Stimulated activated CD4-positive, alpha-beta T cell treated with anti-CD3 and anti-CD28 coated beads, TNF-alpha, amount 100 ng/mL, for 24 hours (primary cell): ENCODE measurements at places on chromosomes 13 and 19.

DNA sequence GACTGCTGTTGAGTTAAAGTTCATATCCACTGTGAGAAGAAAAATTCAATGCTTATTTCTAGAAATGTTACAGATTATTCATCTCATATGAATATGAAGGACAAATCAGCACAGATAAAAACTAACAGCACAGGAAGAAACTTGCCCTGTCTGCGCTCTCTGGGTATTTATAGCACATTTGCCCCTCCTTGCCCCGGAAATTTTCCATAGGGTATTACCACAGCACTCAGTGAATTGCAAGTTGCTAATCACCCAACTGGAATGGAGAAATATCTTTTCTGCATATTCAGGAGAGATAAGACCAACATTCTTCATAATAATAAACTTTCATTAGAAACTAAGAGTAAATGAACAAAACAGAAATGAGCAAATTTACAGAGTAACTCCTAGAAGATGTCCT lies 318.0 kb upstream of the KLF12 start:
- DNase-seq: no peak

- DNase-seq: no peak
Measured at GRCh38 chr13:30763786-30764413, 28.6 kb downstream of the ALOX5AP start.

DNA sequence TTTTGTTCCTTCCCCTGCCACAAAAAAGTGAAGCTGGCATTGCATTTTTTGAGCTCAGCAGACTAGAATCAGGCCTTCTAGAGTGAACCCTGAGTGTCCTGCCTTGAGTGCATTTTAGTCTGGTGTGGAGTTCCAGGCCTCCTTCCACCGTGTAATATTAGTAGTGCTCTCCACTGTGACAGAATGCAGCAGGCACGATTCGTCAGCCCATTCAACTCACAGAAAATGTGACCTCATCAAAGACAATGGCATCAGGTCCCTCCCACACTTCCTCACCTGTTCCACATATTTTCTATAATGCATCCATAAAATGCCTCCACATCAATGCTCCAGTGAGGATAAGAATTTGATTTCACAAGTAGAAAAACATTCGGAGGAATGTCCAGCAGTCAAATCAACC lies 227.6 kb downstream of the FGF9 start:
- DNase-seq: no peak

DNA sequence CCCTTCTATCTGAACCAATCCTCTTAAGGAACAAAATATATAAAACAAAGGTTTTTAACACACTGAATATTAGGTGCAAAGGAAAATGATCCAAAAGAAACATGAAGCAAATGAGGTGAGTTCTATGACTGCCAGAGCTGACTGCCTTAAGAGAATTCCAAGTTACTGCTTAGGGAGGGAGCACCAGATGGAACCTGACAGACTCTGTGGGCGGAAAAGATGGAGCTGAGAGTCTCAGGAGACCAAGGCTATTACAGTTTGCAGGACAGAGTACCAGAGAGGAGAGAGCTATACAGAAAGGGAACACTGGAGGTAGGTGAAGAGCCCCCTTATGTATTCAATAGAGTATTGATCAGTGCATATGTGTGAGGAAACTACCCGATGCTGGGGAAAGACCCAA lies 87.2 kb downstream of the B3GLCT start:
- DNase-seq: no peak

GRCh38 chr13:24682353-24682752 lies 2.1 kb downstream of the ATP12A start:
- DNase-seq: no peak

- DNase-seq: no peak
Measured at GRCh38 chr13:74070065-74070464, 64.1 kb downstream of the KLF12 start.

GRCh38 chr19:4870025-4870700 lies 2.7 kb upstream of the PLIN3 start:
- DNase-seq: no peak

- no peak for DNase-seq
Measured at GRCh38 chr13:79662882-79663281, 181.9 kb downstream of the NDFIP2 start.

DNA sequence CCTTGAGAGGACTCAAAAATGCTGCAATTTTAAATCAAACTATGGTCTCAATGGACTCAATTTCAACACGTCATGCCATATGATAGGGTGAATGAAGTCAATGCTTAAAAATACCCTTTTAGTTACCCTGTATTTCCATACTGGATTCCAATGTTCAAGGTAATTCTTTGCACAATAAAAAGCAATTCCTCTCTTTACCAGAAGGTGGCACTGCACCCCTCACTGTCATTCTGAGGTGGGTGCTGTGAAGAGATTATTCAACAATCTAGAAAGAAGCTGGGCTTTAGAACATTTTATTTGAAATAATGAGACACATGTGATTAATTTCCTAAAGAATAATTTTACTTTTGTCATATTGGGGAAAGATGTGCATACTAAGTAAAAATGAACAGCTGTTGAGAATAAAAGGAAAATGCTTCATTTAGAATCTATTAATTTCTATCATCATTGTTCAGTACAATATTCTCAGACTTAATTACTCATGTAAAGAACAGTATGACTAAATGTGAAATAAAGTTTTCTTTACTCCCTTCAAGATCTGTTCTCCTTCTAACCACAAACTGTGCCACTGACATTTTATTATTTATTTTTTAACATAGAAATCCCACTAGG lies 789.1 kb downstream of the GPC5 start:
- no peak for DNase-seq

- no peak for DNase-seq
Measured at GRCh38 chr19:10334588-10335351, 1.4 kb upstream of the RAVER1 start.

DNA sequence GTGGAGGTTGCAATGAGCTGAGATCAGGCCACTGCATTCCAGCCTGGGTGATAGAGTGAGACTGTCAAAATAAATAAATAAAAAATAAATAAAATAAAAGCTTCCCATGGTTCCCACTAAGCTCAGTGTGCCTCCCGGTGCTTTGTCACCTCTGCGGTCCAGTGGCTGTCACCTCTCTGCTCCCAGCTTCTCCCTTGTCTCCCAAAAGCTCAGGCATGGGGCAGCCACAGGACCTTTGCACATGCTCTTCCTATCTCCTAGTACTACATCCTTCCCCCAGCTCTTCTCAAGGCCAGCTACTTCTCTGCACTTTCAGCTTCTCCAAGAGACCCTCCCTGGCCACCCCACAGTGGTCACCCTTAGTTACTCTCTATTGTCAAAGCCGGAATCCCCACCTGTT lies 7.6 kb upstream of the MATK start:
- DNase-seq: no peak
